Vein endothelial cell (primary cell): ENCODE measurements at places on chromosomes 7 and 10. TPM values are rescaled to one million over a fixed set of nuclear protein-coding genes. Genes with fewer than 3 reads are reported as not detected.

The GIMAP7 gene
- 25.2 and 31.6 TPM in 2 replicates for total RNA-seq

The PODXL gene
- 167 and 193 TPM in 2 replicates for total RNA-seq

The VSIR gene
- total RNA-seq: 12.7 and 16.0 TPM in 2 replicates

The STAG3 gene
- total RNA-seq: 0.48 and 2.0 TPM in 2 replicates

The MBLAC1 gene
- 2.0 and 2.9 TPM in 2 replicates for total RNA-seq

The TMEM270 gene
- total RNA-seq: not detected in 2 replicates

The EN2 gene
- under 0.01 TPM in 1 of 2 replicates, not detected in the other for total RNA-seq

The COL1A2 gene
- 8.5 and 29.0 TPM in 2 replicates for total RNA-seq

The NOD1 gene
- total RNA-seq: 38.3 and 38.5 TPM in 2 replicates

The NUPR2 gene
- total RNA-seq: not detected in 2 replicates

The KDM7A gene
- total RNA-seq: 8.1 and 11.4 TPM in 2 replicates
